ENCODE measurements at places on chromosomes 16 and 17.
A peak's percentile ranks its signal among the peaks of the same experiment; 100 is the strongest.

DNA sequence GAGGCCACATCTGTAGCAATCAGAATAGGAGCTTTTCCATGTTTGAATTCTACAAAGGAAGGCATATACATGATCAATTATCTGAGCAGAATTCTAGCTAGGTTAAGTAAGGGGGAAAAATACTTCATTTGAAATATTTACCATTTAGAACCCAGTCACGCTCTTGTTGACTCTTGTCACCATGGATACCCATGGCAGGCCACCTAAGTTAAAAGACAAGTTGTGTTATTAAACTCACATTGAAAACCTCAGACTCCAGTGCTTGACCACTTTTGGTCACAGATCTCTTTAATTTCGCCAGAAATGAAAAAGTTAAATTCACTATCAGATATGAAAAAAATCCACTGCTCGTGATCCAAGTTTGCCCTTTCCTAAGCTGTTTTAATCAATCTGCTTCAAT lies 4.1 kb downstream of the DDX5 start:
- DNase-seq, result no peak

GRCh38 chr17:67401106-67401505 lies 24.0 kb downstream of the PITPNC1 start:
- no peak for DNase-seq

GRCh38 chr16:19142939-19143598 lies 25.0 kb upstream of the SYT17 start:
- DNase-seq, result no peak

DNA sequence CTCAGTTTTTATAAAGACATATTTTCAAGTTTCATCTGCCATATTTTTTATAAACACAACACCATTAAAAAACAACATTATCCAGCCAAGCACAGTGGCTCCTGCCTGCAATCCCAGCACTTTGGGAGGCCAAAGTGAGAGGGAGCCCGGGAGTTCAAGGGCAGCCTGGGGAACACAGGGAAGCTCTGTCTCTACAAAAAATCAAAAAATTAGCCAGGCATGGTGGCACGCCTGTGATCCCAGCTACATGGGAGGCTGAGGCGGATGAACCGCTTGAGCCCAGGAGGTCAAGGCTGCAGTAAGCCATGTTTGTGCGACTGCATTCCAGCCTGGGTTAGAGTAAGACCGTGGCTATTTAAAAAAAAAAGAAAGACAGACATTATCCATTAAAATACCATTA lies 17.2 kb upstream of the NTAN1 start:
- no peak for DNase-seq

GRCh38 chr17:59377410-59377809 lies 46.0 kb downstream of the YPEL2 start:
- no peak for DNase-seq

GRCh38 chr17:17767154-17767869 lies 69.5 kb downstream of the SREBF1 start:
- DNase-seq, result no peak

DNA sequence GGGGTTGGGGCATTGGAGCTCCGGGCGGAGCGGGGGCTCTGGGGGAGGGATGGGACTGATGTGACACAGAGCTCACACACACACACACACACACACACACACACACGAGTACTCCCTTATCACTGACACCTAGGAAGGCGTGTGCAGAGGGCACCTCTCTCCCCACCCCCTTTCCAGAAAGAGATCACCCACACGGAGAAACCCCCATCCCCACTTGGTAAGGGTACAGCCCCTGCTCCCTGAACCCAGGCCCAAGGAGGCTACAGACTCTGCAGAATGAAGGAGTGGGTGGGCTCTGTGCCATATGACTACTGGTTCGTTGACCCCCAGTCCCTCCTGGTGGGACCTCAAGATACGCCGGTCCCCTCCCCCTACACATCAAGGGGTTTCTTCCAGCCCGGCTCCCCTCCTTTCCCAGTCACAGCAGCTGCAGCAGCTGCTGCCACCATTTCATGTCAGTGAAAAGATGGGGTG lies 8.7 kb upstream of the ARHGAP23 start:
- no peak for DNase-seq

DNA sequence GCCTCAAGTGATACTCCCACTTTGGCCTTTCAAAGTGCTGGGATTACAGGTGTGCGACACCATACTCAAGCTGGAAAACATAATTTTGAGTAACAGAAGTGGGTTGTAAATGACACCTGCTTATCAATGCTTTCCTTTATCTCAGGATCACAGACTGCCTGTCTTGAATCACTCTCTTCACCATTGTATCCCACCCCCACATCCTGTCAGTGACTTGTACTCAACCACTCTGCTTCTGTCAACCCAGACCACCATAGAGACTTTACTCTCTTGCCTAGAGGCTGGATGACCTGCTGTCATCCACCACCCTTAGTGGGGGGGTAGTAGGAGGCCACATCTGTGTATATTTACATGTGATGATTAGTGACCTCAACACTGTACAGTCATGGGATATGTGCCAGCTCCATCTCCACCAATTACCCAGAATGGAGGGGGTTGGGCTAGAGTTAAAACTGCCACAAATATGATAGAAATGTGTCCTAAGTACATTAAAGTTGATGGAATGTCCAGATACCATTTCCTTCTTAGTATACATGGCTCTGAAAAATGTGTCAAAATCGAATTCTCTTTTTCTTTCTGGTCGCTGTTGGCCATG lies 338.7 kb downstream of the GRIN2A start:
- DNase-seq, result no peak

DNA sequence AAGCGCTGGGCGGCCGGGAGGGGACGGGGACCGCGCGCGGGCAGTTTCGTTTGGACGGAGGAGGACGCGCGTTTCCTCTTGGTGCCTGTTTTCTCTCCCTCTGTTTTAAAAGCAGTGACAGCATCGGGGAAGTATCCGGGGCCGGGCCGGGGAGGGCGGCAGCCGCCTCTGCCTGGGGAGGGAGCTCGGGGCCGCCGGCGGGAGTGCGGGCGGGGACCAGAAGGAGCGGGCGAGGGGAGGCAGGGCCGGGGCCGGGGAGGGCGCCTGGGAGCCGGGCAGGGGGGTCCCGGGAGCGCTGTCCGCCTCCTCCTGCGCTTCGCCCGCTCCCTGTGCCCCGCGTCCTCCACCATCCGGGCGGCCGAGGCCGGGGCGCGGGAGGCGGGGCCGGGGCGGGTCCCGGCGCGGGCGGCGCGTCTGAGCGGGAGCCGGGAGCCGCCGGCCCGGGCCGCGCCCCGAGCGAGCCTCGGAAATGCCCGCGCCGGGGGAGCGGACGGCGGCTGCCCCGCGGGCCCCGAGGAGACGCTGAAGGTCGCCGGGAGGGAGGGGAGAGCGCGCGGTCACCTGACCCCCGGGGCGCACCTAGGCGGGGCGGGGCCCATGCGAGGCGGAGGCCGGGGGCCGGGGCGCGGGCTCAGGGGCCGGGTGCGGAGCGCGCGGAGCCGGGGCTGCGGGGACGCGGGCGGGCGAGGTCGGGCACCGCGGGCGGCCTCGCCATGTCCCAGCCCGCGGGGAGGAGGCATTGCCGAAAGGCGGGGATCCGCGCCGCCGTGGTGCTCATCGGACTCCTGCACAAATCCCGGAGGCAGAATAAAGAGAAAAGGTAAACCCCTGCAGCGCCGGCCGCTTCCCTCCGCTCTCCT lies 57.3 kb downstream of the RAP1GAP2 start:
- DNase-seq, result peak; percentile 40

DNA sequence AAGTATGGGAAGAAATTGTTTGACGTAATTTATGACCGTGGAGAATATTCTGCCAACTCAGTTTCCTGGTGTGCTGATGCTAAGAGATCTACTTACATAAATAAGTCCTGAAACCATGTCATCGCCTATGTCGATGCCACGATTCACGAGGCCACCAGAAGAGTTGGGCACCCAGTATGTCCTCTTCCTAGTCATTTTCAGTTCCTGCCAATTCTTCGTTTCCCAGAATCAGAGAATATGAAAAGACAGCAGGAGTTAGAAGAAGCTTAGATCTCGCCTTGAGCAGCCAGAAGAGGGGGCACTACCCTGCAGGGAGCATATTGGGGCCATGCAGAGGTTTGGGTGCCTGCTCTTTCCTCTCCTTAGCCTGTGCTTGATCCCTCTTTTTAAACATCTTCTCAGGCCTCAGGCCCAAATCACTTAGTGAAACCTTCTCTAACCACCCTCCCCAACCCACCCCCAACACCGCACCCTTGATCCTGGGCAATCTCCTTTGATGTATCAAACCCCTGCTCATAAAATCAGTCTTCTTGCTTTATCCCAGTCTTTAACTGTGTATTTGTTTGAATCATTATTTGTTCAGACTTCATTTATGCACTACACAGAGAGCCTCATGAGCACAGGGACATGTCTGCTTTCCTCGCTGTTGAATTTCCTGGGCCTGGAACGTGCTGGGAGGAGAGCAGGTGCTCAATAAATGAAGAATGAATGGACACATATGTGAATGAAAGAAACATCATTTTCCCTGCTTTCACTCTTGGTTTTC lies 12.2 kb upstream of the LONP2 start:
- DNase-seq, result peak; percentile 67

DNA sequence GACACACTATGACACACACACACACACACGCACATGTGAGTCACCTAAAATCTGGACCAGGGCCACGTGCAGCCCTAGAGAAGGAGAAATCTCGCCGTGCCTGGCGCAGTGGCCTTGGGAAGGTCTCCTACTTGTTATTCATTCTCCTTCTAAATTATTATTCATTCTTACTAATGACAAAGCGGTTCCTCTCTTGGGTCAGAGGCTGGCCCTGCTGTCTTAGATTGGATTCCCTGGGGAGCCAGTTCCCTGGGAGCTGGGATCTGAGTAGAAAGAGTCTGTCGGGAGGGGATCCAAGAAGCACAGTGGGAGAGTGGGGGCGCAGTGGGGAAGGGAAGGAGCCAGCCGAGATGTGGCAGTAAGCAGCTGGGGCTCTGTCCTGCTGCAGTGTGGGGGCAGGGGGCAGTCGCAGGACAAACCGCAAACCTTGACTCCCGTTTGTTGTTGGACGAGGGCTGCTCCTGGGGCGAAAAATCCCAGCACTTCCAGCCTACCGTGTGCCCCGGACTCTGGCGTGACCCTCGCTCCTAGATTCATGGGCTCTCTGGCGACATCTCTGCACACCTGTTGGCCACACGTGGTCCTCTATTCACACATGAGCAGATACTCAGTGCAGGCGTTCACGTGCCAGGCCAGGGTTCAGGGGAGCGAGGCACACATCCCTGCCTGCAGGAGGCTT lies 18.7 kb upstream of the JPH3 start:
- no peak for DNase-seq

DNA sequence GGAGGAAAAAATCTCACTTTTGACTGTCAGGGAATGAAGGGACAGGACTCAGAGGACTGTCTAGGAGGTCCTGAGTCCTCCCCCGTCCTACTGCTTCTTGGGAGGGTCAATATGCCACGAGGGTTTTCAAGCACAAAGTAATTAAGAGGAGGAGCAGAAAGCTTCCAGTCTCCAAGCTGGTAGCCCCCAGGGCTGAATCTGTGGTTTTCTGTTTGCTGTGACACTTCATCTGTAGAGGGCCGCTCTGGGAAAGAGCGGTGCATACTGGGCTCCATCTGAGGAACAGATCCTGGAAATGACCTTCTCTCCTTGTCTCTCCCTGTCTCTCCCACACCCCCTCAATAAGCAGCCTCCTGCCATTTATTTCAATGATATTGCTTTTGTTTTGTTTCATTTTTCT lies 180.1 kb upstream of the SDK2 start:
- no peak for DNase-seq

DNA sequence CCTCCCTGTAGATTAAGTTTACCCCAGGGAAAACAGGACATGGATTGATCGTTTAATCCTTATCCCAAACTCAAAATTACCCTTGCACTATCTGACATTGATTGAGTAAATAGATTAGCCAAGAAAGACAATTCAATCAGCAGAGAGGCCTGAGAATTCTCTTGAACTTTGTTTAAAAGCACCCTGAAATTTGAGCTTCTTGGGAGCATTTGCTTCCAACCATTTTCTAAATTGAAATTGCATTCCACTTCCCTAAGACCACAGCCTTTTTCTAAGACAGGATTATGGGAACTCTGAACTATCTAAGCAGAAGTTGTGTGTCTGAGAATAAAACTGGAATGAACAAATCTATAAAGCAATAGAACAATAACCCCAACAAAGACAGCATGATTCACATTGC lies 76.6 kb upstream of the TNRC6A start:
- DNase-seq, result no peak

DNA sequence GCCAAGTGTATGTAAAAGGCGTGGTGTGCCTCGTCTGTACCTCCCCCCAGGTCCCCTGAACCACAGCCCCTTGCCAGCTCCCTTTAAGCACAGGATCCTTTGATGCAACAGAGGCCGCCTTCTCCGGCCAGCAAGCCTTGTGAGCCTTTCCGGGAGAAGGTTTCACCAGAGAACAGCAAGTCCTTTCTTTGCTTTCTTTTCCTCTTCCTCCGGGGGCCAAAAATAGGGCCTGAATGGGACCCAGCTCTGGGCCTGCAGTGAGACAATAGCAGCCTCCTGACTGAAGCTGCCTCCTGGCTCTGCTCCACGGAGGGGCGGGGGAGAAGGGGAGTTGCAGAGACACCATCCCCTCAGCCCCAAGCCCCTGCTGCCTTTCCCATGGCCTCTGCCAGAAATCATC lies 9.0 kb downstream of the ADGRG1 start:
- no peak for DNase-seq

DNA sequence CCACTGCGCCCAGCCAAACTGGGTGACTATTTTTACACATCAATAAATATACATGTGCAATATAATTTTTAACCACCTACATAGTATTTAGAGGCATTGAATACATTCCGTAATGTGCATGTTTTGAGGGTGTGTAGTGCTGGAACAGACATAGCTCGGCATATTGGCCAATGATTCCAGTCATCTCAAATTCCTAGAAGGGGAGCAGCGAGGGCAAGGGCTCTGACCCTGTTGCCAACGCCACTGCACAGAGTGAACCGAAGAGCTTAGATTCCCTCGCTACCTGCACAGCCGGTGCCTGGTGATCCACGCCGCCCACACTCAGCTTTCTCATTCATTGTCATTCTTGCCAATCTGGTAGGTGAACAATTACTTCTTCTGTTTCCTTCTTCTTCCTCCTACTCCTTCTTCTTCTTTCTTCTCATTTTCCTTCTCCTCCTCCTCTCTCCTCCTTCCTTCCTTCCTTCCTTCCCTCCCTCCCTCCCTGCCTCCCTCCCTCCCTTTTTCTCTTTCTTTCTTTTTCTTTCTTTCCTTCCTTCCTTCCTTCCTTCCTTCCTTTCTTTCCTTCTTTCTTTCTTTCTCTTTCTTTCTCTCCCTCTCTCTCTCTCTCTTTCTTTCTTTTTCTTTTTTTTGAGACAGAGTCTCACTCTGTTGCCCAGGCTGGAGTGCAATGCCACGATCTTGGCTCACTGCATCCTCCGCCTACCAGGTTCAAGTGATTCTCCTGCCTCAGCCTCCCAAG lies 26.3 kb upstream of the ATP2A3 start:
- no peak for DNase-seq

GRCh38 chr17:42852351-42852750 lies 1.4 kb downstream of the AOC3 start:
- no peak for DNase-seq

GRCh38 chr16:11716336-11716735 lies 26.3 kb downstream of the TXNDC11 start:
- no peak for DNase-seq

- no peak for DNase-seq
Observed at GRCh38 chr17:82685291-82685690, 13.2 kb downstream of the RAB40B start.

GRCh38 chr17:66459811-66460270 lies 157.4 kb downstream of the PRKCA start:
- no peak for DNase-seq
